Dorsolateral prefrontal cortex (tissue), 122 donors: ENCODE measurements at places on chromosomes 3 and 15.

DNA sequence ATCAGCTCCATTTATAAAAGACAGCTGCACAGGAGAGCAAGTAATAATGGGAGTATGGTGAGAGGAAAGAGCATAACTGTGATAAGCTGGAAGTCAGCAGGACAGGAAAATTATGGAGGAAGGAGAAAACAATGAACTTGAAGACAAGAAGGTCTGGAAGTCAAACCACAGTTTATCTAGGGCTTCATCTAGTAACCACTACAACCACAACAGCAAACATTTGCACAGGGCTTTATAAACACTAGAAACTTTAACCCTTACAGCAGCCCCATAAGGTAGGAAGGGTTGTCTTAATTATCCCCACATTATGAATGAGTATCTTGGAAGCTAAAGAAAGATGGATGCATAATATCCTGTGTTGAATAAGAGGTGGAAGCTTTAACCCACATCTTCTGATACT is 820.8 kb downstream of the IGSF11 start:
- DNase-seq = no peak

- DNase-seq = no peak
Measured at GRCh38 chr3:138078901-138079344, 36.5 kb downstream of the DZIP1L start.

DNA sequence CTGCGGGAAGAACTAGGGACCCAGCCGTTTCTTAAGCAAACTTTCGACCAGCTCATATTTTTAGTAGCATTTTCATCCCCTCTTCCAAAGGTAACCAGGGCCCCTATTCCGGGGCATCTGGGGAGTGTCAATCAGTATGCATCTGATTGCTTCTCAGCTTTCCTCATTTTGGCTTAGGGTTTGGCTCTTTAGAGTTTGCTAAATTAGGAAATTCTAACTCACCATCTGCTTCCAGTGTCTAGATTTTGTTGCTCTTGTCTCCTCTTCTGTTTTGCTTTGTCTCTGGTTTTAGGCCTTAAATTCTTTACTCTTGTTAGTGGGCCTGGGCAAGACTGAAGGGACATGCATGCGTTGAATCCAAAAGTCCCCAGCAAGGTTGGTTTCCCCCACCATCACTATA is 9.6 kb upstream of the ABTB1 start:
- no peak for DNase-seq

GRCh38 chr3:61719278-61719977 is 158.1 kb downstream of the PTPRG start:
- no peak for DNase-seq

DNA sequence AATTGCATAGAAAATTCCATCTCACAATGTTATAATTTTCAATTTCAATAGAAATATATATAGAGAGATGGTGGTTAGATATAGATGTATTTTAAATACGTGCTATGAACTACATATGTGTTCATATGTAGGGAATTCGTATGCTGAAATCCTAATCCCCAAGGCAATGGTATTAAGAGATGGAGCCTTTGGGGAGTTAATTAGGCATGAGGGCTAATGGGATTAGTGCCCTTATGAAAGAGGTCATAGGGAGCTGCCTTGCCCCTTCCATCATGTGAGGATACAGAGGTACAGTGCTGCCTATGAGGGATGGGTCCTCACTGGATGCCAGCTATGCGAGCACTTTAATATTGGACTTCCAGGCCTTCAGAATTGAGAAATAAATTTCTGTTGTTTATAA is 79.6 kb upstream of the CCDC54 start:
- no peak for DNase-seq
